ENCODE measurements at places on chromosomes 11 and 22.

GRCh38 chr11:1235306-1235900, 12.5 kb downstream of the MUC5B start:
- no peak for DNase-seq

- DNase-seq = no peak
Measured at GRCh38 chr22:19035474-19036228, 86.6 kb downstream of the DGCR2 start.

- no peak for DNase-seq
Measured at GRCh38 chr11:127137771-127138280, 137.3 kb upstream of the KIRREL3 start.

DNA sequence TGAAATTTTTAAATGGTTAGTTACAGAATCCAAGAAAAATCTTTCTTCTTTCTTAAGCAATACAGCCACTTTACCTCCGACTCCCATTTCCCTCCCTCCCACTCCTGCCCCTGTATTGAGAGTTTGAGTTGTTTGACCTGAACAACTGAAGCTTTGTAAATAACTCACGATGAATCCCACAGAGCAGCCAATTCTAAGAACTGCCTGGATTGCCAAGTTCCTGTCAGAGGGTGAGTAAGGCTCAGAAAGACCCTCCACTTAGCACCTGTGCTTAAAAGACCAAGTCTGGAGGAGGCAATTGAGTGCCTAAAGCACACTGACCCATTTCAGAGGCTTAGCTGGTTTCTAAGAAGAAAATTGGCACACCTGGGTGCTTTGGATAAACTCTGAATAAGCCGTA, 158.5 kb downstream of the MSANTD4 start:
- no peak for DNase-seq

GRCh38 chr22:28021116-28021997, 102.3 kb upstream of the PITPNB start:
- DNase-seq = no peak
